Fibroblast of gingiva (primary cell): ENCODE measurements at places on chromosomes 1 and 21.
A peak's percentile ranks its signal among the peaks of the same experiment; 100 is the strongest.

DNA sequence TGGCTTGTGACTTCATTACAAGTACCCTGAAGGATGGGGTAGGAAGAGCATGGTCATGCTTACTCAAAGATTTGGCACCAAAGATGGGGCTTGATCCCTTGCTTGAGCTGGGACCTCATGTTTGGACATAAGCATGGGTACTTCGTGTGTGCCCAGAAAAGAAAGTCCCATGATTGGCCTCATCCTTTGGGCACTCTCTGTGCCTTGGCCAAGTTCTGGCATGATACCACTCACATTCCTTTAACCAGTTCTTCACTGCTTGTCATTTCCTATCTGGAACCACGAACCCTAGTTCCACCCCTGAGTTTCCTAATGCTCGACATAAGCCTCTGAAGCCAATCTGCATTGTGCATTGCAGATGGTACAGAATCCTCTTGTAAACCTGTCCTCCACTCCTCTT, 107.0 kb downstream of the NAV1 start:
- peak; percentile 51 for DNase-seq

DNA sequence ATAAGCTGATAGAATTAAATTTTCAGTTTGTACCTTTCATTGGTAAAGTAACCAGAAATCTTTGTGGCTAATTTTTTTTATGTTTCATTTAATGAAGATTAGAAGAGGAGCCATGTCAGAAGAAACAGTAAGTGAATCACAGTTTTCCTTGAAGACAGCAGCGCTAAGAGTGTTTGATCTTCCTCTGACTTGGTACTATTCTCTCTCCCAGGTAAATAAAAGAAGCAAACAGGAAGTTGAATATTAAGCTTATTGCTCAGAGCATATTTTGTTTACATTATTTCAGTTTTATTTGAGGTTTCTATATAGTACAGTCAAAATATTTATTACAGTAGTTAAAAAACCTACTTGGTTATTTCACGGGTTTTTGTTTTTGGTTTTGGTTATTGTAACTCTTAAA, 3.7 kb downstream of the MIGA1 start:
- DNase-seq = no peak

DNA sequence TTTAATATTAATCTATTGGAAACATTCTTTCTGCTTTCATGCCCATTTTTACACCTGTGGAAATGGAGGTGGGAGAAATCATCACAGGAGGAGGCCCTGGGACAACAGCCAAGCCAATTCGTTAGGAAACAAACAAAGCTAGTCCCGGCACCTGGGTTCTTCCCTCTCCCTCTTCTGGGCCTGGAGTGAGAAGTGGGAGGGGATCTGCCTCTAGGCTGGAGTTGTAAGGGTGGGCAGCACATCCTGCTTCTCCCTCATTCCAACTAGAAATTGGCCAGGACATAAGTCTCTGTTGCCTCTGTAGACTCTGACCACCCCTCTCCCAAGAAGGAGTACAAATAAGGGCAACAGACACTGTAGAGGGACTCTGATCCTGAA, 20.2 kb upstream of the ERO1B start:
- DNase-seq = no peak

- DNase-seq = no peak
Measured at GRCh38 chr1:30253807-30254440, 469.5 kb downstream of the MATN1 start.

- DNase-seq = peak; percentile 38
Measured at GRCh38 chr21:32448803-32449594, 36.5 kb downstream of the EVA1C start.

GRCh38 chr1:160144921-160145320, 6.5 kb upstream of the ATP1A4 start:
- DNase-seq = no peak

DNA sequence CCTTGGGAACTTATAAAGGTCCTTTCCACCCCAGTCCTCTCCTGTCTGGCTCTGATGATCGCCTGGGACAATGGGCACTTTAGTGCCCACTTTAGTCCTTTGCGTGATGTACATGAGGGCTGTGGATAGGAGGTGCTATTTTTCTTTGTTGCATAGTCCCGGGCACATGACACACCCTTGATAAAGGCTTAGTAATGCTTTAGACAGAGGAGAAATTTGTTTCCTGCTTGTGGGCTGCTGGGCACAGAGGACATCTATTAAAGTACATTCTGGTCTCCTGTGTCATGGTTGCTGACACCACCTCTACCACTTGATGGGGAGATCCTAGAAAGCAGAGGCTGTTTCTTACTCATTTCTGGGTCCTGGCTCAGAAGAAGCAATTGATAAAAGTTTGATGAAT, 5.4 kb upstream of the KNCN start:
- peak; percentile 48 for DNase-seq

GRCh38 chr1:87718241-87718950, 389.7 kb downstream of the LMO4 start:
- no peak for DNase-seq

DNA sequence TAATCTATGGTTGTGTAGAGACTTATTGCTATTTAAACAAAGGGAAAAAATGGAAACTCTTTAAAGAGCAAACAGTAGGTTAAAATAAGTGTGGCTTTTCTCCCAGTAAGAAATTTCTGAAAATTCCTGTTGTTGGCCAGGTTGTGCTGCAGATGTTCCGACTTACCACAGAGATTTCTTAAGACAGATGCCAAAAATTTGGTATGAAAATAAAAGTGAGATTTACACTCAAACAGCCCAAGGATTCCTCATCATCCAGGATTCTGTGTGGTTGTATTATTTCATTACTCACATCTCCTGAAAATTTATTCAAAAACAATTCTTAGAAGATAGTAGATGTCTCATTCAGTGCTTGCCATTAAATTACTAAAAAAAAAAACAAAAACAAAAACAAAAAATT, 296.7 kb upstream of the PTBP2 start:
- DNase-seq = no peak

DNA sequence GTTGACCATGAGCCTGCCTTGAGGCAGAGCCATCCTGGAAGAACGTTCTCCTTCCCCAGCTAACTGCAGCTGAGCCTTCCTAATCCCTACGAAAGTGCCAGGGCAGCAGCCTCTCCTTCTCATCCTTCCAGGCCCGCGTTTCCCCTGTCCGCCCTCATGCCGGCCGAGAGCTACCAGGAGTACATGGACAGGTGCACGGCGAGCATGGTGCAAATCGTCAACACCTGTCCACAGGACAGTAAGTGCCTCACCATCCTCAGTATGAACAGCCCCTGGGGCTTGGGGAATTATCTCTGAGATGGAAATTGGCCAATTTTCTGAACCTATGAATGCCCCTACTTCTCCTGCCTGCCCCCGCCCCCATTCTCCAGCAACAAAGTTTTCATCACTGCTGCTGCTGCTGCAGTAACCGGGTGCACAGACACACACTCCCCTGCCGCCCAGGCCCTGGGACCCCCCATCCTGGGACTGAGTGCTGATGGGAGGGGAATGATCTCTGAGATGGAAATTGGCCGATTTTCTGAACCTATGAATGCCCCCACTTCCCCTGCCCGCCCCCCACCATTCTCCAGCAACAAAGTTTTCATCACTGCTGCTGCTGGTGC, 39.6 kb downstream of the UBASH3A start:
- no peak for DNase-seq

DNA sequence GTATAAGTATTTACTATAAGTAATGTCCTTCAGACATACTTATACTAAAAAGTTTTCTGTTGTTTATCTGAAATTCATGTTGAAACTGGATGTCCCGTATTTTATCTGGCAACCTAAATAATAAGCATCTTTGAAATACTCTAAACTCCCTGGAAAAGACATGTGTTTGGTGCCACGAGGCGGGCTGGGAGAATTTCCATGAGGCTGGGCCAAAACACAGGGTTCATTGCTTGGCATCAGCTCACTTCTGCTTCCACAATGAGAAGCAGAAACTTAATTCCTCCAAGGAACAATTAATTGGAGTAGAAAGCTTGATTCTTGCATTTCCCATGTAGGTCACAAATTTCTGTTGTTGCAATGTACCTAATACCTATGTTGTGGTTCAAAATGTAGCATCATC, 110.2 kb downstream of the PSMG1 start:
- DNase-seq = peak; percentile 80

DNA sequence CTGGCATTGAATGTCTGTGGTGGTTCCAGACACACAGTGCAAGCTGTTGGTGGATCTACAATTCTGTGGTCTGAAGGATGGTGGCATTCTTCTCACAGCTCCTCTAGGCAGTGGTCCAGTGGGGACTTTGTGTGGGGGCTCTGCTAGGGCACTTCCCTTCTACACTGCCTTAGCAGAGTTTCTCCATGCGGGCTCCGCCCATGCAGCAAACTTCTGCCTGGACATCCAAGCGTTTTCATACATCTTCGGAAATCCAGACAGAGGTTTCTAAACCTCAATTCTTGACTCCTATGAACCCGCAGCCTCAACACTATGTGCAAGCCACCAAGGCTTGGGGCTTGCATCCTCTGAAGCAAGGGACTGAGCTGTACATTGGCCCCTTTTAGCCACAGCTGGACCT, 43.0 kb downstream of the RGS18 start:
- no peak for DNase-seq

DNA sequence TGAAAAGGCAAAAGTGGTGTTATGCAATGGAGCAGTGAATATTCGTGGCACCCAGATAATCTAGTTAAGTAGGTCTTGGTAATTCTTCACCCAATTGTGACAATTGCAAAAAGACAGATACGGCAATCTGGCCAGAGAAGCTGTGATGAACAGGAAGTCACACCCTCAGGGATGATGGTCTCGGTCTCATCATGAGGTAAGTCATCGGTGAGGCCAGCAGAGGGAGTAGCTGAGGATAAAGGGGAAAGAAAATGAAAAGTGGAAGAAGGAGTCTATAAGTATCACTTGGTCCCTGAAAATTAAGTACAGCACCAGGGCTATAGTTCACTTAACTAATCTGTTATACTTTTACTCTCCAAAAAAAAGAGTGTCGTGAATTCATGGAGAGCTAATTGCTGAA, 258.8 kb upstream of the NCAM2 start:
- no peak for DNase-seq

- DNase-seq = no peak
Measured at GRCh38 chr1:96206451-96206850, 515.1 kb upstream of the PTBP2 start.

- no peak for DNase-seq
Measured at GRCh38 chr1:180183426-180183825, 28.8 kb downstream of the QSOX1 start.
